G401 (cell line): ENCODE measurements at places on chromosomes 1 and 21.

- DNase-seq: no peak
Measured at GRCh38 chr1:95440511-95440910, 206.5 kb downstream of the RWDD3 start.

DNA sequence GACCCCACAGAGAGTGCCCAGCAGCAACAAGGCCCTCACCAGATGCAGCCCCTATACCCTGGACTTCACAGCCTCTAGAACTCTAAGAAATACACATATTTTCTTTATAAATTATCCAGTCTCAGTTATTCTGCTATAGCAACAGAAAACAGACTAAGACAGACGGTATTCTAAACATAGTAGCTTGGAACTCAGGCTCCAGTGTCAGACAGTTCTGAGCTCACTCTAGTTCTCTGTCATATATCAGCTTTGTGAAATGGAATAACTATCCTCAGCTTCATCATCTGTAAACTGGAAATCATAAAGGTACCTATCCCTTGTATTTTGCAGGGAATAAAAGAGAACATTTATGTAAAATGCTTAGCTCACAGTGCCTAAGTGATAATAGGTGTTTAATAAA is 127.4 kb downstream of the GLUL start:
- DNase-seq: peak; percentile 25

GRCh38 chr1:156624814-156625435 is 5.7 kb downstream of the HAPLN2 start:
- no peak for DNase-seq

- DNase-seq: peak; percentile 2
Measured at GRCh38 chr1:176656257-176656995, 193.5 kb downstream of the PAPPA2 start.

GRCh38 chr1:56298866-56299265 is 280.5 kb downstream of the PLPP3 start:
- no peak for DNase-seq

DNA sequence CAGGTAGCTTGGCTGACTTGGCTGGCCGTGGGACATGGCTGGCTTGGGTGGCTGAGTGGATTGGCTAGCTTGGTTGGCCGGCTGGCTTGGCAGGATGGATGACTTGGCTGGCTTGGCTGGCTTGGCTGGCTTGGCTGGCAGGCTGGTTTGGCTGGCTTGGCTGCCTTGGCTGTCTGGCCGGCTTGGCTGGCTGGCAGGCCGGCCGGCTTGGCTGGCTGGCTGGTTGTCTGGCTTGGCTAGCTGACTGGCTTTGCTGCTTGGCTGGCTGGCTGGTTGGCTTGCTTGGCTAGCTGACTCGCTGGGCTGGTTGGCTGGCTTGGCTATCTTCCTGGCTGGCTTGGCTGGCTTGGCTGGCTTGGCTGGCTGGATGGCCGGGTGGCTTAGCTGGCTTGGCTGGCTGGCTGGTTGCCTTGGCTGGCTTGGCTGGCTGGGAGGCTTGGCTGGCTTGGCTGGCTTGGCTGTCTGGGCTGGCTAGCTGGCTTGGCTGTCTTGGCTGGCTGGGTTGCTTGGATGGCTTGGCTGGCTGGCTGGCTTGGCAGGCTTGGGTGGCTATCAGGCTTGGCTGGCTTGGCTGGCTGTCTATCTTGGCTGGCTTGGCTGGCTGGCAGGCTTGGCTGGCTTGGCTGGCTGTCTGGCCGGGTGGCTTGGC is 129.7 kb upstream of the FAM72C start:
- DNase-seq: peak; percentile 38

DNA sequence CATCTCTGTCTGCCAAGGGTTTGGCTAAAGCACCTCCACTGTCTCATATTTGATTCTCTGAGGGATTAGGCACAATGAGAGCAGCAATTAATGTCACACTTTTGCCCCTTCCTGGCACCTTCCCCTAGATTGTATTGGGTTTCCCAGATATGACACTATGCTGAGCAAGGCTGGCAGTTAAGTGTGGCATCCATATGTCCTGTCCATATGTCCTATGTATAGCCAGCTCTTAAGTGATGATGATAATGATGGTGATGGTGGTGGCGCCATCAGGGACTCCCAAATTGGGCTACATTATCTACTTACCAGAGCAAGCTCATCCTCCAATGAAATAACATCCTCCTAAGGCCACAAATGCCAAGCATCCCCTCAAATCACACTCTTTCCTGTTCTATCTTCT is 13.5 kb upstream of the LORICRIN start:
- DNase-seq: no peak

DNA sequence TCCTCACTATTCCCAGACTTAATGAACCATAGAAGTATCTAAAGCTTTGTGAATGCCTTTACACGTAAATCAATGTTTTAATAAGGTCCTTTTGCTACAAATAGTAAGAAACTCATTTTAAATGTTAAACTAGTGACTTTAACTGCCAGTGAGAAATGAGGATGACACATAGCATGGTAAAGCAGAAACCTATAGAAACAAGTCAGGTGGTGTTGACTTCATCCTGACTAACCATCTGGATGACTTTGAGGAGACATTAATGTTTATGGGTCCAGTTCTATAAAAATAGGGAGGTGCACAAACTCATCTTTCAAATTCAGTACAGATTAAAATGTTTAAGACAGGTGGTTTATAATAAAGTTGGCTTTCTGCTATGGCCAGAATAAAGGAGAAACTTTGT is 85.4 kb downstream of the COLGALT2 start:
- no peak for DNase-seq

- no peak for DNase-seq
Measured at GRCh38 chr21:32829504-32829903, 57.9 kb upstream of the PAXBP1 start.

- DNase-seq: peak; percentile 9
Measured at GRCh38 chr1:224763126-224763775, 147.1 kb downstream of the CNIH3 start.
